ENCODE measurements at places on chromosomes 4 and X.
A peak's percentile ranks its signal among the peaks of the same experiment; 100 is the strongest.

DNA sequence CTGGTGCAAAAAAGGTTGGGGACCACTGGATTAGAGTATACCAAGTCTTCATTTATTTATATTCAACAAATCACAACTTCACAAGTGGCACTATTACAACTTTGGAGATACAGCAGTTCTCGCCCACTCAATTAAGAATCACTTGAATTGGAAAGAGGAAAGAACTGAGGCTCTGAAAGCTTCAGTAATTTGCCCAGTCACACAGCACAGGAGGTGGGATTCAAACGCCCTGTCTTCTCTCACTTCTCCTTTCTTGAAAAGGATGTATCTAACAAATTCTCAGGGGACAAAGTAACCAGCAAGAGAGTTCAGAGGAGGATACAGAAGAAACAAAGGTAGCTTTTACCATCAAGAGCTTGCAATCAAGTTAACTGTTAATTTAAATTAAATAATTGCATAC lies 12.4 kb downstream of the SMIM14 start:
- no peak for DNase-seq

DNA sequence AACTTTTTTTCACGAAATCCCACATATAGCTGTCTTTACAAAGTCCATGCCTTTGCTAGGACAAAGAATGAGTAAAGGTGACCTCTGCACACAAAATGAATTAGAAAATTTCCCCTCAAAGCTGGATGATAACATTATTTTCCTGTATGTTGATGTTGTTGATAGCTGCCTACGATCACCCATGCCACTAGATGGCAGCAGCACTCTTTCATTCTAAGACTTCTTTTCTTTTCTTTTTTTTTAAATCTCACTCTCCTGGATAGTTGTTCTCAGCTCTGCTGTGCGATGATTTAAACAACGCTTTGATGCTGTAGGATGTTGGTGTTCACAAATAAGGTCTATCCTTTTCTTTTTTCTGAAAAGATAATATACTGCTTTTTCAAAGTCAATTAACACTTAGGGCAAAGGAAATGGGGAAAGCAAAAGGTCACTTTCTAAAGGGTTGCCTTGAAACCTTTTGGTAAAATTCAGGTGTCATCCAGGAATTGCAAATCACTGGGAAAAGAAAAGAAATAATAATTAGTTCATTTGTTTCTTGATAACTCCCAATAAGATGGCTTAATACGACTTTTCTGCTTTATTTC lies 266.8 kb downstream of the C4orf33 start:
- peak; percentile 17 for DNase-seq

- DNase-seq, result no peak
These were observed 35.4 kb upstream of the PSAPL1 start for GRCh38 chr4:7470111-7470510.

DNA sequence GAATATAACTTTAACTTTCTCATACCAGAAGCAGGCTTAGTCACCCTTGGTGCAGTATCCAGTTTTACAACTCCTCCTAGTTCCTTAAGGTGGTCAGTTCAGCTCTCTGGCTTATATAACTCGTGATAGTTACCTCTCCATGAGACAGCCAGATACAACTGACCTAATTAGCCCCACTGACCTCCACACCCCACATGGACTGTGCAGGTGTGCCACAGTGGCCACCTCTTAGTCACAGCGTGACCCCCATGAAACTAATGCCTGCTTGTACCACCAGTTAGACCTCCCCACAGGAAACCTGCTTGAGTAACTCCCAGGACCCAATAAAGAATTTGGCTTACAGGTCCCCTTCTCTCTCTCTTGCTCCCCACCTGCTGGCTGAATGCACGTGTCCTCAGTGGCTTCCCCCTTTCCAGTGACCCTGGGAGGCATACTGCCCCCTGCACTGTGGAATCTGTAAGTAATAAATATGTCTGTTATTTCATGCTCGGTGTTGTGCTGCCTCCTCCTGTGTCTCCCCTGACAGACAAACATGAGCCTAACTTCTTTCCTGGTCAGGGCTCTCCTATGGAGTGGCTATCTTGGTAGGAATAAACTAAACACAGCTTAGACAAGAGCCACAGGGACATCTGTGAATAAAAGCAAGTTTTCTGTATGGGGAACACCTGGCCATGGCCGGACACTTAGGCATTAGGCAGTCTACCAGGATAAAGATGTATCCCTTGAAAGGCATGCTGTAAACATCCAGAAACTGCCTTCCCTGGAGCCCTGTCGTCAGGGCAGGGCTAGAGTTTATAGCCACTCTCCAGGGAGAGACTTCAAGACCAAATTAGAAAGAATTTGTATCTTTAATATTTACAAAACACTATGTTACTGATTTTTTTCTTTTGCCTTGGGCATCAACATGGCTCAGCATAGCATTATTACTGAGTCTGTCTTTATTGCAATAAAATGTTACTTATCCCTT lies 209.7 kb upstream of the BOD1L1 start:
- no peak for DNase-seq

DNA sequence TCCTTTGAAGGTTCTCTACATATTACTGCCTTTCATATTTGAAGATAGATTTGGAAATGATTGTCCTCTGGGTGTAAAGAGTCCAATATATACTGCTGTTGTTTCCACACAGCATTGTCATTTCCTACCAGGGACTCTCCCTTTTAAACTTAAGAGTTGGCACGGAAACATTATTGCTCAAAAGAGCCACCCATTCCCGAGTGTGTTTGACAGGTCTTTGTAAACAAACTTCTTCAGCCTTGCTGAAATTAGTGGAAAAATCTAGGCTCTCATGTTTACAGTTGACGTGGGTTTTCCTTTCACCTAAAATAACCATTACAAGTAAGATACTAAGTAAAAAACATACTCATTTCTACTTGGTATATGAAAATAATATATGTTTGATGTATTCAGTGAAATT lies 111.4 kb upstream of the LIMCH1 start:
- no peak for DNase-seq

DNA sequence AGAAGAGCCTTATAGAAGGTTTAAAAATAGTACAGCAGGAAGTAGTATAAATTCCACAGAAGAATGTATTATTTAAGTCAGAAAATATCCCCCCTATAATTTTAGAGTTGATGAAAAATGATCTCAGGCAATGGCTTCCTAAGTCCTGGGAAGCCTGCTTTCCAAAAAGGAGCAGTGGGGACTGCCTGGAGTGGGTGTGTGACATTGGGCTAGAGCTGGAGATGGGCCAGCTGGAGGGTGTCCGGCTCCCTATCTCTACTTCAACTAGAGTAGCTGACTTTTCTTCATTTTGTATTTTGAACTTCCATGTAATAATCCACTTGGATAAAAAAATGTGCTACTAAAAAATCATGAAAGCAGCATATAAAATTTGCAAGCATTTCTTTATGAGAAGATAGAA lies 253.9 kb downstream of the ANK2 start:
- no peak for DNase-seq

DNA sequence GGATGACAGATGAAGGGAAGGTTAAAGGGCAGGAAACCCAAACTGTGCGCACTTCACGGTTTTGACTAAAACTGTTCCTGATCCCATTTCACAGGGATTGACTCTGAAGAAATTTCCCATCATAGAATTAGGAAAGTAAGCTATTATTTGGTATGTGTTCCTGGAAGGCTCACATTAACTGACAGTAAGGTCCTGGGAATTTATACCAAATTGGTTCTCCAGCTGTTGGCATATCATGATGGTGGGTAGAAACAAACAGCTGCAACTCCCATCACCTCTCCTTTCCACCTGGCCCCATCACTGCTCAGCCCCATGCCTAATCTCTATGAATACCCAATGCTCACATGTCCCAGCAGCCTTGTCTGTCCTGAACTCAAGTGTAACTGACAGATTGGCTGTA lies 121.2 kb downstream of the GPC3 start:
- no peak for DNase-seq

- no peak for DNase-seq
These were observed 9.5 kb downstream of the IDS start for GRCh38 chrX:149495573-149496071.

- no peak for DNase-seq
These were observed 6.4 kb downstream of the TRIML1 start for GRCh38 chr4:188145601-188146000.

DNA sequence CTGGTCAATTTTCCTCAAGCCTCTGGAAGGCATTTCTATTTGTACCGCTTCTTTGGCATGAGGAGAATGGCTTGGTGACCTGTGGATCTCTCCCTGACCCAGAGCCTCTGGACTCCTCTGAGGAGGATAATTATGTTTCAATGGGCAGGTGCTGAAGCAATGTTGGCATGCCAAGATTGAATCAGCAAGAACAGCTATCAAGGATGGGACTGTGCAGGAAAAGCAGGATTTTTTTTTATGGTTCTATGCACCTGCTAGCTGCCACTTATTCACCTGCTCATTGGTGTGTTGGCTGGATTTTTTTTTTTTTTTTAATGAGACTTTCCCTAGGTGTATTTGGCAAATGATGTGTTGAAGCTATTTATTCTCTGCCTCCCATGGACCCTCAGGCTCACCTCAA lies 821.2 kb downstream of the RPA4 start:
- DNase-seq, result no peak

GRCh38 chrX:111778591-111778990 lies 97.4 kb upstream of the TRPC5OS start:
- no peak for DNase-seq

- no peak for DNase-seq
These were observed 177.7 kb downstream of the RAPGEF2 start for GRCh38 chr4:159280442-159281172.

- no peak for DNase-seq
These were observed 133.9 kb downstream of the AFAP1 start for GRCh38 chr4:7805533-7806337.

DNA sequence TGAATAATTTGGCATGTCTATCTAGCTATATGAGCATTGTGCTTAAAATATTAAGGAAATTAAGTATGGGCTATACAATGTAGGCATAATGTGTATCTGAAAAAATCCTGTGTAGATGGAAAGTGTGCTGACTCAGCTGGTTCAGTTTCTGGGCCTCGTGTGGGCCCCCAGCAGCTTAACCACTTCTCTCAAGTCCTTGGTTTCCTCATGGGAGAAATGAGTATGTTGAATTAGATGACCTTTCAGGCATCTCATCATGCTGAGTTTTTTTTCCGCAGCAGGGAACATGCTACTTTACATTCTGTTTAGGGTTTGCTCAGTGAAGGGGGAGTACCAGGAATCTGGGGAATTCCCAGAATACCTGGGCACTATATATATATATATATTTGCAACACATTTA lies 30.5 kb downstream of the RHOH start:
- no peak for DNase-seq

- no peak for DNase-seq
These were observed 333.4 kb upstream of the AADAT start for GRCh38 chr4:170423137-170423536.
